Fibroblast of skin of right biceps (primary cell): ENCODE measurements at places on chromosomes 5 and 9.

GRCh38 chr5:156379206-156379605, 52.2 kb downstream of the SGCD start:
- peak; percentile 63 for DNase-seq

- DNase-seq, result no peak
Measured at GRCh38 chr5:132228241-132229035, 785 bp upstream of the P4HA2 start.

- DNase-seq, result no peak
Measured at GRCh38 chr5:173796721-173797495, 91.2 kb upstream of the CPEB4 start.

- no peak for DNase-seq
Measured at GRCh38 chr9:15576350-15577050, 23.7 kb downstream of the CCDC171 start.

- DNase-seq, result no peak
Measured at GRCh38 chr5:142817949-142818431, 47.8 kb downstream of the ARHGAP26 start.

DNA sequence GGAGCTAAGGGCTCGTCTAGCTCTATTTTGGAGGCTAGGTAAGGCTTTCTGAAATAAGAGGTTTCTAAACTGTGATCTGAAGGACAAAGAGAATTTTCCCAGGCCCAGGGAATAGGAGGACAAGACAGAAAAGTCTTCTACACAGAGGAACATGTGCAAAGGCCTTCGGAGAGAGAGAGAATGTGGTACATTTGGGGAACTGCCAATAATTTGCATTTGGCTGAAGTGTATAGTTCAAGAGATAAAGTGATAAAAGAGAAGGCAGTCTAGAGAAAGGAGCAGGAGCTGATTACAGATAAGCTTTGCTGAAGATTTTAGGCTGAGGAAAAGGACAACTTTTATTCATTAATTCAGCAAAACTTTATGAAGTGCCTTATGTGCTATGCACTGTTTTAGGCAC, 214.4 kb upstream of the ELL2 start:
- peak; percentile 39 for DNase-seq

- no peak for DNase-seq
Measured at GRCh38 chr5:54113060-54113459, 197.3 kb downstream of the ARL15 start.

GRCh38 chr9:81824802-81825730, 103.2 kb upstream of the SPATA31D4 start:
- peak; percentile 49 for DNase-seq

GRCh38 chr5:36919238-36919637, 42.7 kb downstream of the NIPBL start:
- DNase-seq, result no peak

DNA sequence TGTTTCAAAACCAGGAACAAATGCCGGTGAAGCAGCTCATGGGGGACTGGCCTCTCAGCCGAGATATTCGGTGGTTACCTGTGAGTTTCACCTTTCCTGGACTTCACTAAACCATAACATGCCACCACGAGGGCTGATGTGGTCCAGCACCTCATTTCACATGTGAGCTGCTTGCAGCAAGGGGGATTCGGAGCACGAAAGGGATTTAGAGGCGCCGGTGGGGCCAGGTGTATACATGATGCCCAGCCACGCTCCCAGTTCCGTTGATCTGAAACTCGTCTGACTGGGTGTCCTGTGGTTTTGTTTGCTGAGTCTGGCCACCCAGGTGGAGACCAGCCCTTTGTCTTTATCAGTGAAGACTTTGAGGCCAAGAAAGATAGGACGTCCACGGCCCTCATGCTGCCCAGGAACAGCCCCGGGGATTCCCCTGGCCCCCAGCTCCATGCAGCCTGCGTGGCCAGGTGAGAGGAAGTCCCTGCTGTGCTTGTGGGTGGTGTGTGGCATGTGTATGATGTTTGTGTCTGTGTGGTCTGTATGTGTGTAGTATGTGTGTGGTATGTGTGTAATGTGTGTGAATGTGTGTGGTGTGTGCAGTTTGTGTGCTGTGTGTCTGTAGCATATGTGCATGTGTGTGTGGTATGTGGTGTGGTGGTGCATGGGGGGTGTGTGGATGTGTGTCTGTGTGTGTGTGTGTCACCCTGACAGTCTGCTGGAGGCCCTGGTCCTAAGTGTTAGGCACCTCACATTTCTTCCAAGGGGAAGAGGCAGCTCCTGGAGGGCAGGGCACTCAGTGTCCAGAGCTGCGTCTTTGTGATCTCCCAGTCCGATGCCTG, 23.4 kb downstream of the PHF2 start:
- no peak for DNase-seq

DNA sequence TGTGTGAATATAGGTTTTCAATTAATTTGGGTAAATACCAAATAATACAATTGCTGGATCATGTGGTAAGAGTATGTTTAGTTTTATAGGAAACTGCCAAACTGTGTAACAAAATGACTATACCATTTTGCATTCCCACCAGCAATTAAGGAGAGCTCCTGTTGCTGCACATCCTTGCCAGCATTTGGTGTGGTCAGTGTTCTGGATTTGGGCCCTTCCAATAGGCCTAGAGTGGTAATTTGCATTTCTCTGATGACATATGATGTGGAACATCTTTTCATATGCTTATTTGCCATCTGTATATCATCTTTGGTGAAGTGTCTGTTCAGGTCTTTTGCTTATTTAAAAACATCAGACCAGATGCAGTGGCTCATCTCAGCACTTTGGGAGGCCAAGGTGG, 11.6 kb upstream of the RFK start:
- DNase-seq, result no peak

- DNase-seq, result no peak
Measured at GRCh38 chr5:170471551-170472178, 32.2 kb upstream of the KCNIP1 start.

DNA sequence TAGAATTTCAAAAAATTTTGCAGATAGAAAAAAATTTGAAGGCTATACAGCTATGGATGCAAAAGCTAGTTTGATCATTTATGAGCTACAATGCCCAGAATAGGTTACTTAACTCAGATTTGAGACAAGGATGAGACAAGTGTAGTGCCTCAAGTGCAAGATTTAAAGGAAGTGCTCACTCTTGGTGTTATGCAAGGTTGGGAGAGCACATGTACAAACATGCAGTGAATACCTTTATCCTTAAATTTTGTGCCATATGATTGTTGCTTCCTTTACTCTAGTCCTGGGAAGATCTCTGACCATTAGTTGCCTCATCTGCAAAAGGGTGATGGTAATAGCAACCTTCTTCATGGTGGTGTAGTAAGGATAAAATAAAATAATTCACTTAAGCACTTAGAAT, 31.7 kb upstream of the PPP2R2B start:
- DNase-seq, result no peak

DNA sequence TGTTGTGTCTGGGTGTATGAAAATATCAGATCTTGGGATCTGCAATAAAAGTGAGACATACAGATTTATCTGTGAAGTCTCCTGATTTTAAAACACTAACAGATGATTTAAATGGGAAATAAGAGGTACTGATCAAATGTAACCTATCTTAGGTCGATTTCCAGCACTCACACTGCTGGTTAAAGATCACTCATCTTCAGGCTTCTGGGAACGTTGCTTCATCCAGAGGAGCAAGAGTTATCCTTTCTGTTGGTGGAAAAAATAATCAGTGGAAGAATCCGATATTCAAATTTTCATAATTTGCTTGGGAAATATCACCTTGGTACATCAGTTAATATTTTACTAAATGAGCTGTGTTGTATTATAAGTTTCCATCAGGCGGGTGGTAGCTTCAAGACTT, 876.8 kb upstream of the WWC1 start:
- DNase-seq, result no peak

- peak; percentile 71 for DNase-seq
Measured at GRCh38 chr9:110183208-110184145, 24.5 kb downstream of the C9orf152 start.
